Naive thymus-derived CD8-positive, alpha-beta T cell (primary cell): ENCODE measurements at places on chromosomes 5 and 9.

DNA sequence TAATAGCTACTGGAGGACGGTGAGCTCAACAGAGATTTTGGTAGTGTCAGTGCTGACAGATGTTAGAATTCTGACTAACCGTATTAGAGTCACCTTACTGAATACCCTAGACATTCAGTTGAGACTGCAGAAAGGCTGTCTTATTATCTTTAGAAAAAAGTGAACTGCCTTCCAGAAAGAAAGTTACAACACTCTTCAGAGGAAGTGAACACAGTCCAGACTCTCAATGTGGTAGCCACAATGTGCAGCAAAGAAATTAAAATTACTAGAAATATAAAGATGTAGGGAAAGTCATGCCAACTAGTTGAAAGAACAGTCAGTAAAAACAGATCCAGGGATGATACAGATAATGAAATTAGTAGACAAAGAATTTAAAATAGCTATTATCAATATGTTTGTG is 47.1 kb upstream of the COL15A1 start:
- no peak for DNase-seq

DNA sequence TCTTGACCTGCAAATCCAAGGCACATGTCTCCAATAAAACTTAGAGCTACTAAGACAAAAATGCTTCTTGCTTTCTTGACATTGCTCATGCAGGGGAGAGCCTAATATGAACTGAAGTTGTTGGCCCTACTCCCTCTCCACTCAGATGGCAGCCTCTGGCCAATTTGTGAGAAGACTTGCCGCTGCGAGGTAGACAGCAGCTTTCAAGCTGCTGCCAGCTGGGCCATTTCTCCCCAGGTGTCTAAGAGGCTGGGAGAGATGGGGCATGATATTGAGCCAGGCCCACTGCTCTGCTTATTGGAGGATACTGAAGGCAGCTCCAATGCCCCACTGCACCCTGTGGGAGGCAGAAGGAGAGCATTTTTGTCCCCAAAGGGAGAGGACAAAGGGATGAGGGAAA is 380.5 kb downstream of the RASEF start:
- no peak for DNase-seq

DNA sequence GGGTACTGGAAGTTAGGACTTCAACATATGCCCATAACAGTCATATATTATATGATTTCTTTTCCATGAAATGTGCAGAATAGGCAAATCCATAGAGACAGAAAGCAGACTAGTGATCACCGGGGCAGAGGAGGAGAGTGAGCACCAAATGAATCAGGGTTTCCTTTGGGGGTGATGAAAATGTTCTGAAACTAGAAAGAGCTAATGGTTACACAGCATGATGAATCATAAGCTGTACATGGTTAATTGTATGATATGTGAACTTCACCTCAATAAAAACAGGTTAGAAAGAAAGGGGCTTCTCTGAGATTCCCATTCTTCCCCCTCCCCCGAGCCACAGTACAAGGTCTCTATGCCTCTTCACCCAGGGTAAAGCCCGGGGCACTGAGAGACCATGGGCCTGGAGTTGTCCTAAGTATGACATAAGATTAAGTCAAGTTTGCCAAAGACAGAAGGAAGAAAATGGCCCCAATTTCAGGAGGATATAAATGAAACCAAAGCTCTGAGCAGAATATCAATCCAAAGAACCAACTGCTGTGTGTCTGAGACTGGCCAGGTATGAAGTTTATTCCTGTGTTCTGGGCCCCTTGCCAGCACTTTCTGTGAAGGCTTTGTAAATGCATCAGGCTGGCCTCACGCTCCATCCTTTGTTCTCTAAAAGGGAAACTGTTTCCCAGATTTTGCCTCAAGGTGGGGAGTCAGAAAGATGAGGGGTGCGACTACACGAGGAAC is 243.8 kb downstream of the CDK5RAP2 start:
- DNase-seq = no peak

DNA sequence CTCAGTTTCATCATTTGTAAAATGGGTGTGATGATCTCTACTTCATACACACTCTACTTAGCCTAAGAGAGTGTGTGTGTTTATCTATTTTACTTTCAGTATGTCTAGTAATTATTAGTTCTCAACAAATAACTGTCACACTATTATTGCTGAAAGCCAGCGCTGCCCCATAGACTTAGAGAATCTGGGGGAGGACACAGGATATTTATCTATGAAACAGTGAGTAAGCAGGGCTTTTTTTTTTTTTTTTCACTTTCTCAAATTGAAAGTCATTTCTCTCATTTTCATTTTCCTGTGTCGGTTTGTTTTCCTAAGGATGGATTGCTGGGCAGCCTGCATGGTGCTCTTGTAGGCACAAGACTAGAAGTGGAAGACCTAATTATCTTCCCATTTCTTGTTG is 248.4 kb upstream of the RPS23 start:
- DNase-seq = no peak

DNA sequence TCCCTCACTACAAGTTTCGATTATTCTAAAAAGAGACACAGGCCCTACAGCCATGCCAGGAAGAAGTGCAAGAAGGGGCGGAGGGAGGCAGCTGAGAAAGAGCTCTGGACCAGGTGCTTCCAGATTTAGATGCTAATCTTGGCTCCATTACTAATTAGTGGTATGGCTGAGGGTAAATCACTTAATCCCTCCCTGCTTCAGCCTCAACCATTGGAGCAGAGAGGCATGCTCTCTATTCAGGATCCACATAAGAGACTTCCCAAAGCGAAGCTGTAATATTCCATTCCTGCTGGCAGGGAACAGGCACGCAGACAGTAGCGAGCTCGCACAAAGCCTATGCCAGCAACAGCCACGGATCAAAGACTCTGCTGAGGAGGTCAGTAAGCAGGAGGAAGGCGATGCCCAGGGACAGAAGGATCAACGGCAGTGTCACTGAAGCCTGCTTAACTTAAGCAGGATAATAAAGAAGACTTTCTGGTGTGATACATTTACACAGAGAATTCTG is 24.2 kb downstream of the LIFR start:
- no peak for DNase-seq

DNA sequence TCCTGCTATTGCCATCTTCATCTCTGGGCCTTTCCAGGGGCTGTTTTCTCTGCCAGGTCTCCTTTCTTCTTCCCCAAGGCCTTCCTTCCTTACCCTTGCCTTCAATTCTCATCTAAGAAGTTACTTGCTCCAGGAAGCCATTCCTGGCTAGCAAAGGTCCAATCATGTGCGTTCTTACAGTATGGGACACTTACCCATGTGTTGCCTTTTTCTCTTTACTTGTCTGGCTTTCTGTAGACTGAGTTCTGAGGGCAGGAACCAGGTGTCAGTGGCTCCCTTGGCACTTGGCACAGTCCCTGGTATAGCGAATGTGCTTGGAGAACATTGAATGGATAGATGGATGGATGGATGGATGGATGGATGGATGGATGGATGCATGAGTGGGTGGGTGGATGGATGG is 10.2 kb downstream of the FOXI1 start:
- DNase-seq = no peak

GRCh38 chr5:21810737-21811316 is 1042.3 kb downstream of the CDH12 start:
- DNase-seq = no peak

DNA sequence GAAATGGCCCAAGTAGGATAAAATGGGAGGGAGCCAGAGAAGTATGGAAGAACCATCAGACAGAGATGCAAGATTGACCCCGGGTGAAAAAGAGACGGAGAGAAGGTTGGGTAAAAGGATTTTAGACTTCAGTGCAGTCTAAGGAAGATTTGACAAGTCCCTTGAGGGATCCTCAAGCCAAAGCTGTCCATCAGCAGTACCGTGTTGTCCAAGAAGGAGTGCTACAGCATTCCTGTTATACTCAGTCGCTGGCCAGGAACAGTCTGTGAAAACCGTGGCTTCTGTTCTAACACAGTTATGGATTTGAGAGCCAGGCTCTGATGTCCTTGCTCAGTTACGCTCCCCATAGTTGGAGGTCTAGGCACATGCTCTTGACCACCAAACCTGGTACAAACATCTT is 383.9 kb upstream of the DAB2 start:
- no peak for DNase-seq

GRCh38 chr5:149749481-149750365 is 19.6 kb downstream of the PPARGC1B start:
- DNase-seq = no peak

DNA sequence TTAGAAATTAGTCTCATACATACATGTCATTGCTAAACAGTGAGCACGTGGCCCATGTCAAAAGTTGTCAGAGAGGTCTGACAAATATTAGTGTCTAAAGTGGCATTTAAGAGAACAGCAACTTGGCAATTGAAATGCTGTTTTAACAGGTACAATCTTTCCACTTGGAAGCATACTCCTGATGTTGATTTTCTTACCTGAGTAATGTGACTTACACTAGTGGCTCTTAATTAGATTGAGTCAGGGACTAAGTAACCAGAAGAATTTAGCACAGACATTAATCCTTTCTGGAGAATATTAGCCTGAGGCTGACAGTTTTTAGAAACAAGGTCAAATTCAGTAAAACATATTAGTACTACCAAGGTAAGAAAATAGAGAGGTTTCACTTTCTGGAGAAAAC is 357.0 kb upstream of the ZNF608 start:
- DNase-seq = no peak

DNA sequence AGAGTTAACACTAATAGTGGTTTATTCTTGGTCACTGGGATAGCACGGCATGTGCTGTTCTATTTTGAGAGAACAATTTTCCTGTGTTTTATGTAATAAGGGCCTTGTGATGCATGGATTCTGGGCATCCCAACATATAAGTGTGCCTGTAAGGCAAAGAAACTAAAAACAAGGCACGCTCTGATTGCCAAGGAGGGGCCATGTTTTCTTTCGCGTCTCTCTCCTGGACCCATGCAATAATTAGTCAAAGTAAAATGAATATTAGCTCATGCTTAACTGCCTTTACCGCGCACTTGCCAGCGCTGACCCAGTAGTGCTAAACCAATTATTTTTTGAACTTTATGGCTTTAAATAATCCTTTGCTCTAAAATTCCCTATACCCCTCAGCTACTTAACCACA is 140.9 kb downstream of the PSAT1 start:
- DNase-seq = no peak

DNA sequence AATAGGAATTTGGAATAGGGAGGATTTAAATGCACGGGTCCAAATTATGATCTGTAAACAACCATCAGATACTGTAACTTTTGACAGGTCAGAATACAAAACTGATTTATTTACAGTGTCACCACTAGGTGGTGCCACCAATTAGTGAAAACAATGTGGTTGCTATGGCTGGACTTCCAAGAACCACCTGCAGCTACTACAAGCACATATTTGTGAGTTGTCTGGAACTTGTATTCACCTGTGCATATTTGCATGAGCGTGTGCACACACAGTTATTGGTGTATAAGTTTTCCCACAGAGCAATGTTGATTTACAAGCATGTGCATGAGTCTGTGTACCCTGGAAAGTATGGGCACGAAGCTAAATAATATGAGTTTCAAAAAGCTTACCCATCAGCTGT is 3.0 kb upstream of the HRCT1 start:
- peak; percentile 63 for DNase-seq

DNA sequence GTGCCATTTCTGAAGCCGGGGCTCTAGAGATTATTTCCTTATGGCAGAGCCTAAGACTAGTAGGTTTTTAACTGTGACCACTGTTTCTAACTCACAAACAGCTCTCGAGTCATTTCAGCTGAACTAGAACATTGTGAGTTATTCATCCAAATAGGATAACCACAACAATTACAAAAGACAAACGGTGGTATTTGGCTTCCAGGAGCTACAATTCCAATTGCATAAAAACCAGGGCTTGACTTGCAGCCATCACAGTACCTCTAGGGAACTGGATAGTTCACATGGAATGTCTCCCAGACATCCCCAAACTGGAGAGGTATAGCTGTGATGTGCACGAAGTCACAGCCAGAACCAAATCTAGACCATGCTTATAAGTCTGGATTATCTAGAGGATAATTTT is 224.8 kb downstream of the FAM114A2 start:
- no peak for DNase-seq

DNA sequence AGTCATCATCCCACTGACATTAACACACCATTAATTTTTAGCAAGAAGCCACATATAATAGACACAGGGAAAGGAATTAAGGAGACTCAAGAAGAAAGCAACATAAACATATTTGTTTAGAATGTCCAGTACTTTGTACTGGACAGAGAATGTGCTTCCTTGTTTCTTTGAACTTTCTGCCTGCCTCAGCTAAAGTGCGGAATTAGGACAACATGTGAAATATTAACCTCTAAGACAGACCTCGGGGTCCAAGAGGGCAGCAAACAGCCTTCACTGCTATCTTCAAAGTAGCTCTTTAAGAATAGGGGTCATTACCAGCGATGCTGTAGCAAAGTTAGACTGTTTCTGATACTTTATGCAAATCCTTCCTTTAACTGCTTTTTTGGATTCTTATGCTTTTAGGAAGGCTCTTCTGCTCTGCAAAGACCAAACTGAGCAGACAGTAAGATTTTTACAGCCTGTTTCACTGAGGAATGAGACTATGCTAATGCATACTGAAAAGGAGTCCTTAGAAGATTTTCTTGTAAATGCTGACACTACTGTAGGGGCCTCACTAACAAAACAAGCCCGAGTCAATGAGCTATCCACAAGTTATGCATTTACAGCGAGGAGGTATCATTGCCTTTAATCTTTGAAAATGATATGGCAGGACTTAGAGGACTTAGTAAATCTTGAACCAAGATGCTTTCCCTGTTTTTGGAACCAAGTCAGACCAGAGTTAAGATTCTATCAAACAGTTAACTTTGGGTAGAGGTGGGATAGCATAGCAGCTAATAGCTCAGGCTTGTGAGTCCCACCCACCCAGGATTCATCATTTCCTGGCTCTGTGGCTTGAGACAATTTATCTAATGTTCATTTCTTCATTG is 23.8 kb downstream of the DAB2 start:
- no peak for DNase-seq

DNA sequence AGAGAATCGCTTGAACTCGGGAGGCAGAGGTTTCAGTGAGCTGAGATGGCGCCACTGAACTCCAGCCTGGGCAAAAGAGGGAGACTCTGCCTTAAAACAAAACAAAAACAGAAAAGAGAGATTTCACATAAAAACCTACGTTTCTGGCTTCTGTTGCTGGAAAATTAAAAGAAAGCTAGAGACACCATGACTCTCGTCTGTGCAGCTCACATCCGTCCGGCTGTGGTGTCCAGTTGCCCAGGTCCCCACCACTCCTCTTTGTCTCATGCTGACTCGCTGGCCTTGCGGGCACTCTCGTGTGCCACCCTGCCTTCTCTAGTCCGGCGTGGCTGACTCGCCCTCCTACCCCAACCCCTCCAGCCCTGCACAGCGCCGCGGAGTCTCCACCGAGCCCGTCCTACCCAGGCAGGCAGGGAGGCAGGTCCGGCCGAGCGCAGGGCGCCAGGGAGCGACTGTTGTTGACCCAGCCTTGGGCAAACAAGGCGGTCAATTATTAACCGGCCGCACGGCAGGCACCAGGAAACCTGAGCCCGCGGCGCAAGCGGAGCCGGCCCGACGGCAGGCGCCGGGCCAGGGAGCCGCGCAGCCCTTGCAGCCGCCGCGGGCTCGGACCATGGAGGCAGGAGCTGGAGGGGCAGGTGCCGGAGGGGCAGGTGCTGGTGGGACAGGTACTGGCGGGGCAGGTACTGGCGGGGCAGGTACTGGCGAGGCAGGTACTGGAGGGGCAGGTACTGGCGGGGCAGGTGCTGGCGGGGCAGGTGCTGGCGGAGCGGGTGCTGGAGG is at the start of gene PRRT1B:
PRRT1B (plus strand) TSS at position 521 of the 783 bp plus-strand sequence; CDS start at position 614, 93 bp downstream.
- DNase-seq = no peak
